ENCODE measurements at places on chromosomes 13 and 19.

- no peak for DNase-seq
Observed at GRCh38 chr13:67408798-67409197, 178.7 kb upstream of the PCDH9 start.

GRCh38 chr19:53881482-53882390 lies at the start of gene PRKCG:
Gene PRKCG, plus strand, starts transcription at chr19:53882197. Its CDS starts 298 bp downstream, at chr19:53882495.
- DNase-seq: no peak

GRCh38 chr19:21491146-21491545 lies 14.3 kb upstream of the ZNF429 start:
- no peak for DNase-seq

DNA sequence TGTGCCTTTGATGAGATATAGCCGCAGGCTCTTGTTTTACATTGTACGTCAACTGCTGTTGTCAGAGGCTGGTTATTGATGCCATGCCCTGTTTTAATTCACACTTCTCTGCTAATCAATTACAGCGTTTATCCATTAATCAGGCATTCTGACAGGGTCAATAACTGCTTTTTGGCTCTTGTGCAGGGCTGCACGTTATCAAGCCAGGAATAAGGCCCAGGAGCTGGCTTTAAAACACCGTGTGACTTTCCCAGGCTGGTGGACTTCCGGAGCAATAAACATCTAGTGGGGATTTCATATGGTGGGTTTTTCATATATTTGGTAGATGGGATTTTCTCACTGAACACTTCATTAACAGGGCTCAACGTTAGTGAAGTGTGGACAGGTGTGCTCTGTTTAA lies 221.7 kb downstream of the TM9SF2 start:
- DNase-seq: no peak

DNA sequence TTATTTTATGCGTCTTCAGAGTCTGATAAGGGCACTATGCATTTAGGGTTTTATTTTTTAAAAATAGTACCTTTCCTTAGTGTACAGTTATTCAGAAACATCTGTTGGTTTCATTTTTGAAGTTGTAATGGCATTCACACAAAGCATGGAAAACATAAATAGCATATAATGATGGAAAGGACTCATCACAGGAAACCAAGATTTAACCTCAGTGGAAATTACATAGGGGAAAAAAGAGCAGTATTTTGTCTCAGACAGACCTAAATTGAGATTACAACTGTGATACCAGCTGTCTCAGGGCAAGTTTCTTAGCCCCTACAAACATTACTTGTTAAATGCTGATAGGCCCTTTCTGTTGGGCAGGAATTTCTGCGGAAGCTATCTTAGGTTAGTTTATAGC lies 57.2 kb downstream of the NHLRC3 start:
- DNase-seq: no peak

GRCh38 chr19:54709212-54709948 lies 14.9 kb upstream of the KIR3DL3 start:
- no peak for DNase-seq

DNA sequence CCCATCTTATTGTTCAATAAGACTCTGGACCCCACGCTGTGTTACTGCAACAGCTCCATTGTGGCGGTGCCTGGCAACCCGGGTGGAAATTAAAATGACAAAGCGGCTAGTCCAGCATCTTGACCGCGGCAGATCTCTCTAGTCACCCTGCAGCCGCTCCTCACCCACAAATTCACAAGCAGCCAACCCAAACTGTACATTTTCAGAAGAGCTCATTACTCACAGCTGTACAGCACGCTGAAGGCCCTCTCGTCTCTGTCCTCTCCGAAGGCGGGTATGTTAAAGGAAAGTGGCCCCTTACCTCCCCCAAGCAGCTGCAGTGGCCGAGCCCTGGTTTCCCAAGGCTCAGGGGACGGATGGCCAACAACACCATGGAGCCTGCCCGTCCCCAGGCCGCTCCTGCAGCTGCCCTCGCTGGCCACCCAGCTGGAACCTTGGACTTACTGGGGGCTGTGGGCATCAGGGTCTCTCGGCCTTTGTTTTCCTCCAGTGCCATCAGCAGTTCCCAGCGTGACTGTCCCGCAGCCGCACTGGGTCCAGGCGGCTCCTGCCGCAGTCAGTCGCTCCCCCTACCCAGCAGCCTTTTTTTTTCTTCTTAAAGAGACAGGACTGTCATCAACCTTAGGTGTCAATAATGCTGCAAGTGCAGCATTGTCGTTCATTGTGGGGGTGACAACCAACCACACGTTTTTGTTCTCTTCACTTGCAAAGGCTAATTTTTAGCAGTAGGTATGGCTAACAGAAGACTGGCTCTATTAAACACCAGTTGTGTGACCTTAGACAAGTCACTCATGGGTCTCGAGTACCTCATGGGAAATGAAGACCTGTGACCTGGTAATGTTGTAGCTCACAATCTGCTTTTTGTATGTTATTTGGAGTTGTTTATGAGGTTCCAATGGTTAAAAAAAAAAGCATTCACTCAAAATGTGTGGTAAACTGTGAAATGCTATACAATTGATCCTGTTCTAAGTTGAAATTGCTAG lies at the start of gene SACS:
Gene SACS, minus strand, starts transcription at position 532 of the 983 bp plus-strand sequence. CDS start 22,463 bp downstream, outside the sequence.
- no peak for DNase-seq

DNA sequence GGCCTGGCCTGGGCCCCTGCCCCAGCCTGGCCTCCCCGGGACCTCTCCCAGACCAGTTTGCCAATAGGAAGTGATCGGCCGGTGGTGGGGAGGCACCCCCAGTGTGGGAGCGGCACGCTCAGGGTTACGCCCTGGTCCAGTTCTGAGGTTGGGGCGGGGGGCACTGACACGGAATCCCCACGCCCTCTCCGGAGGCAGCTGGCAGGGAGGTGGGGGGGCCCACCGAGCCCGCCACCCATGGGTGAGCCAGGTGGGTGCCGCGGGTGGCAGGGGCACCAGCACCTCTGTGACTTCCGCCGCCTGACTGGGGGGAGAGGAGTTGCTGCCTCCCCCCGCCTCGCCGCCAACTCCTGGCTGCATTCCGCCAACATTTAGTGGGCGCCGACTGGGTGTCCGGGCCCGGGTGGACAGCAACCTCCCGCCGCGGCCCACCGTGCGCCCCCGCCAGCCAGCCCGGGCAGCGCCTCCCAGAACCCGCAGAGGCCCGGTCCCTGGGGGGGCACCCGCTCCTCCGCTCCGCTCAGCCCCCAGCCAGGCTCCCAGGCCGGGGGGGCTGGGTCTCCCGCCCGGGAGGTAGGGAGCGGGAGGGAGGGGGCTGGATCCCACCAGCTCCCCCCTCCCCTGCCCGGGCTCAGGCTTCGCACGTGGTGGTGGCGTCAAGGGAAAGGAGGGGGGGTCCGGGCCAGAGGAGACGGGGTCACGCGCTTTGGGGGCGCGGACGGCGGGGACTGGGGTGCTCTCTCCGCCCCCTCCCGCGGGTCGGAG lies 2.0 kb downstream of the ZBTB7A start:
- no peak for DNase-seq

- no peak for DNase-seq
Observed at GRCh38 chr13:86193281-86193680, 394.1 kb upstream of the SLITRK6 start.

DNA sequence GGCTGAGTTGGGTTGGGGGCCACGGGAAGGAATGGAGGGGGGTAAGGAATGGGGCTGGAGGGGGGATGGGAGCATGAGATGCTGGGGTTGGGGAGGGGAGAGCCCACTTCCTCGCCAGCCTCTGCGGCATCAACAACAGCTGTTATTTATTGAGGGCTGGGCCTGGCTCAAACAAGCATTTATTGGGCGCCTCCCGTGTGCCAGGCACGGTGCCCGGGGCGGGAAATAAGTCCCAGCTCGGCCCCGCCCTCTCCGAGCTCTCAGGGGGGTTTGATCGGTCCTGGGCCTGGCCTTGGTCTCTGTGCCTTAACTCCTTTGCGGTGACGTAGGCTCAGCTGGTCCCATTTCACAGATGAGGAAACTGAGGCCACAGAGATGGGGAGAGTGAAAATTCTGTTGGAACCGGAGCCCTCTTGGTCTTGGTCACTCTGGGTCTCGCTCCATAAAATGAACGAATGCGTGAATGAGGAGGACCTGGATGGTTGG lies 919 bp upstream of the ADAMTS10 start:
- no peak for DNase-seq

- DNase-seq: no peak
Observed at GRCh38 chr13:49342454-49342853, 94.7 kb downstream of the CDADC1 start.

- no peak for DNase-seq
Observed at GRCh38 chr13:53138376-53139036, 109.9 kb downstream of the OLFM4 start.

DNA sequence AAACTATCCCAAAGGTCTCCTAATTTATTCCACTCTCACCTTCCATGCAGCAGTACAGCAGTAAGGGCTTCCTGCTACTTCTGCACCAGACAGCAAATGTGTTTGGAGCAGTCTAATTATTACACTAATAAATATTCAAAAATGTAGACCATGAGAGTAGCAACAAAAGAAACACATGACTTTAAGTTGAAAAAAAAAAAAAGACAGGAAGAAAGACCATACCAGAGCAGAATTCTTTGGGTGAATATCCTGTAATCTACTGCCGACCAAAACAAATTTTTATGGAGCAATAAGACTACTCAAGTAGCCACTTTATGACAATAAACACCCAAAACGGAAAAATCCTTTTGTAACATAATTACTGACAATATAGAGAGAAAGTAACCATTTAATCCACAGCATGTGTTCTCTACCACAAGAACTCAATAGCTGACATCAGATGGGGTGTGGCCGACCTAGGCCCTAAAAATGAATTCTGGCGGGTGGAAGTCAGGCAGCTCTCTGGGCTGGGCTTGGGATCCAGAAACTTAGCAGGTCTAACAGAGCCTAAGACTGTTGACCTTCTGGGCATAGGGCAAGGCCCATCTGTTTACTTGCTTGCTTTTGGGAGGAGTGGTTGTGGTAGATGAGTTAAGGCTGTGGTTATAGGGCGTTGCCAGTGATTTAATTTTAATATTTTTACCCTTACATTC lies 4.6 kb downstream of the KLF12 start:
- DNase-seq: no peak

DNA sequence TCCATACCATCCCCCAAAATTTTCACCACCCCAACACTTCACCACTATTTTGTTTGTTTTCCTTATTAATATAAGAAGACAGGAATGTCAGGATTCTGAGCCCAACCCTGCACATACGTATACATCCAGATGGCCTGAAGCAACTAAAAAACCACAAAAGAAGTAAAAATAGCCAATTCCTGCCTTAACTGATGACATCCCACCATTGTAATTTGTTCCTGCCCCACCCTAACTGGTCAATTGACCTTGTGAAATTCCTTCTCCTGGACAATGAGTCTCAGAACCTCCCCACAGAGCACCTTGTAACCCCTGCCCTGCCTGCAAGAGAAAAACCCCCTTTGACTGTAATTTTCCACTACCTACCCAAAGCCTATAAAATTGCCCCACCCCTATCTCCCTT lies 132.5 kb downstream of the ZNF675 start:
- DNase-seq: no peak

DNA sequence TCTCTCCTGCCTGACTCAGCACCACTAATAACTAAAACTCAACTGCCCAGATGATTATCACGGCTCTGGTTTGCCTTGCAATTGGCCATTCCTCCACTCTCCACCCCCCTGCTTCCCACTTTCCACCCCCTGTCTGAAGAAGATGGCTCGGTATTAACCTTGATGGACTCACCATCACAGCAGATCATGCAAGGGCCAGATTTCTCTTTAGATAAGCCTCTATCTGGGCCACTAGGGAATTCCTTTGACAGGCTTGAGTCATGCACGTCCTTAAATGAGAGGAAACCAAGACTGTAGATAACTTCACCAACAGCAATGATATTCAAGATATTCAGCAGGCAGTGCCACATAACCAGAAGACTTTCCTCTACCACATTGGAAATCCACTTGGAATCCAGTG lies 131.1 kb upstream of the NBEA start:
- DNase-seq: no peak

GRCh38 chr19:4441994-4442818 lies 15.4 kb downstream of the UBXN6 start:
- DNase-seq: no peak

GRCh38 chr19:35695895-35696422 lies 8.4 kb upstream of the ZBTB32 start:
- no peak for DNase-seq

- DNase-seq: no peak
Observed at GRCh38 chr19:32532233-32532632, 48.8 kb upstream of the PDCD5 start.

- no peak for DNase-seq
Observed at GRCh38 chr19:17553256-17553655, 2.2 kb upstream of the COLGALT1 start.

DNA sequence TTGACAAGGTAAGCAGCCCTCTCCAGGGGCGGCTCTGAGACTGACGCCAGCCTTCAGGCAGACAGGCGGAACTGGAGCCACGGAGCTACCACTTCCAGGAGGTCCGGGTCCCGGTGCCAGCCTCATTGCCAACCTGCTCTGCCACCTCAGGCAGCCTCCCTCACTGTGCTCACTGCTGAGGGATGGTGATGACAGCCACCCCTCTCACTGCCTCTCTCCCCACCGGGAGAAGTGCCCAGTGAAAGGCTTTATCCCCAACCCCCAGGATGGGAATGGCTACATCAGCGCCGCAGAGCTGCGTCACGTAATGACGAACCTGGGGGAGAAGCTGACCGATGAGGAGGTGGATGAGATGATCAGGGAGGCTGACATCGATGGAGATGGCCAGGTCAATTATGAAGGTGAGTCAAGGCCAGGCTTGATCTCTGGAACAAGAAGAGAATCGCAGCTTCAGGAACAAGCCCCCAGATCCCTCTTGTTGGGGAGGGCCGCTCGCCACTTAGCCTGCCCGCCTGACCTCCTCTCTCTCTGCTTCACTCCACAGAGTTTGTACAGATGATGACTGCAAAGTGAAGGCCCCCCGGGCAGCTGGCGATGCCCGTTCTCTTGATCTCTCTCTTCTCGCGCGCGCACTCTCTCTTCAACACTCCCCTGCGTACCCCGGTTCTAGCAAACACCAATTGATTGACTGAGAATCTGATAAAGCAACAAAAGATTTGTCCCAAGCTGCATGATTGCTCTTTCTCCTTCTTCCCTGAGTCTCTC lies 7.6 kb downstream of the CALM3 start:
- no peak for DNase-seq

DNA sequence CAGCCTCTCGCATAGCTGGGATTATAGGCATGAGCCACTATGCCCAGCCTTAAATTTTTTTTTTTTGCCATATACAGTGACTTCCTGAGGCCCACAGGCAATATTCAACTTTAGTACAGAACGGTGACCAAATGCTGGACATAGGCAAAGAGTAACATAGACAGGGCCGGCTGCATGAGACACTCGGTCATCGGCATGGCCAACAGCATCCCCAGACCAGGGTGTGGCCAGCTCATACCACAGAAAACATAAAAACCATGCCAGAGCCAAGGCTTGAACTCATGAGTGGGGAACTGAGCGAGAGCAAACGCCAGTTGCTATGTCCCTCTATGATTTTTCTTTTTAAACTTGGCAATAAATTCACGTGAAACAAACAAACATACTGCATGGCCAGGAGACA lies 17.0 kb downstream of the KANK2 start:
- no peak for DNase-seq

Measured in stimulated activated CD4-positive, alpha-beta T cell treated with anti-CD3 and anti-CD28 coated beads, Interleukin-1b, Interleukin-23, amount 100 ng/mL, for 1 hour (primary cell).